ENCODE measurements at places on chromosomes 5 and 9.

DNA sequence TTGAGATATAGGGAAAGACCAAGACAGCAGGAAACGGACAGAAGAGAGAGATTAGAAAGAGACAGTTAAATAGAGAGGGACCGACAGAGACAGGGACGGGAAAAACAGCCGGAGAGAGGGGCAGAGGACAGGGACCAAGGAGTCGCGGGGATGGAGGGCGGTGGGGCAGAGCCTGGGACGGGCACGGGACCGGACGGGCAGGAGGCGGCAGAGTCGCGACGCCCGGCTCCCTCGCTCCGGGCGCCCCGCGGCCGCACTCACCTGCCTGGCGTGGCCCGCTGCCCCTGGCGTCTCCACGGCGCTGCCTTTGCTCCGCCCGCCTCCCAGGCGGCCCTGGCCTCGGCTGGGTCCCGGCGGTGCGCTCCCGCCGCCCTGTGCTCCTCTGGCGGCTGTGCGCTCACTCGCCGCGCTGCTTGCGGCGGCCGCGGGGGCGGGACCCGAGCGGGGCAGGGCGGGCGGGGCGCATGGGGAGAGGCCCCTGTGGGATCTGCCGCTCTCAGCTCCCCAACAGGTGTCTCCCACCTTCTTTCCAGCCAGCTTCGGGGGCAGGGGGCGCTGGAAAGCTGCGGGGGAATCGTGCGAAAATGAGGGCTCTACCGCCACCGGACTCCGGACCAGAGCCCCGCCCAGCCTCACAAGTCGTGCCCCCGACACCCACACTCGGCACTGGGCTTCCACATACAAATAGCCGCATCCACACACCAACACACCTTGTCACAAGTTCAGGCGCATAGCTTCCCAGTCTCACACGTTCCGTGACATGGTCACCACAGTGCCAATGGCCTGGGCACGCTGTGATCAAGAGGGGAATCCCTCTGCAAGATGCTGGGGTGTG lies at the start of gene ARID3C:
Gene ARID3C, minus strand, starts transcription at position 411 of the 835 bp plus-strand sequence. CDS start 1,052 bp downstream, outside the sequence.
- DNase-seq: no peak

DNA sequence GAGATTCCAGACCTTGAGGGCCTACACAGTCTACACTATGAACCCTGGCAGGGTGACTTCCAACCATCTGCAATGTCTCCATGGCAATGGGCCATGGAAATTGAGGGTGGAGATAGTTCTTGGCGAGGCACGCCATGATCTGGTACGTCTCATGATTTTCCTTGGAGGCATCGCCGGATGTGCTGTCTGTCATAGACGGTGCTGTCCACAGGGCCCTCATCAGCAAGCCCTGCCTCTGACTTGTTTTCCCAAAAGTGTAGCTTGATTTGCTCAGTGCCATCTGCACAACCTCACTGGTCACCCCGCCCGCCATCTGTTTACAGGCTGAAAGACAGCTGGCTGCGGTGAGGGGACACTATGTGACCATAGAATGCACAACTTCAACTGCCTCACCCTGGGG lies 73.5 kb downstream of the BOD1 start:
- no peak for DNase-seq

GRCh38 chr5:132641841-132642240 lies 16.1 kb upstream of the IL13 start:
- DNase-seq: no peak

DNA sequence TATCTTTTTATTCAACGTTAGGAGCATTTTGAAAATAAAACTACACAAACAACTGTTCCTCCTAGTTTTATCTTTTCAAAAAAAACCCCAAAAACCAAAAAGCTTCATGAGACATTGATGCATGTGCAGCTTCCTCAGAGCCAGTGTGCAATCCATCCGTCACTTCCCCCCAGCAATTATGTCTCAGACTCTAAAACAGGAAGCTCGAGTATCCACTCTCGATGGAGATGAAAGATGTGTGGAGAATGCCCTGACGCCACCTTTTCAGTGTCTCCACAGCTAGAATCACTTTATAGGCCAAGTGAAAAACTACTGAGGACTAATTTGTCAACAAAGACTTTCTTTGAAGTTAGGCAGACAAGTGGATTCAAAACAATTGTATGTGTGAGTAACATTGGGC lies 408.9 kb upstream of the SMARCA2 start:
- no peak for DNase-seq

GRCh38 chr5:117872798-117873368 lies 1115.5 kb downstream of the DTWD2 start:
- DNase-seq: peak; percentile 39

GRCh38 chr5:72622170-72622760 lies 115.1 kb upstream of the ZNF366 start:
- DNase-seq: no peak

DNA sequence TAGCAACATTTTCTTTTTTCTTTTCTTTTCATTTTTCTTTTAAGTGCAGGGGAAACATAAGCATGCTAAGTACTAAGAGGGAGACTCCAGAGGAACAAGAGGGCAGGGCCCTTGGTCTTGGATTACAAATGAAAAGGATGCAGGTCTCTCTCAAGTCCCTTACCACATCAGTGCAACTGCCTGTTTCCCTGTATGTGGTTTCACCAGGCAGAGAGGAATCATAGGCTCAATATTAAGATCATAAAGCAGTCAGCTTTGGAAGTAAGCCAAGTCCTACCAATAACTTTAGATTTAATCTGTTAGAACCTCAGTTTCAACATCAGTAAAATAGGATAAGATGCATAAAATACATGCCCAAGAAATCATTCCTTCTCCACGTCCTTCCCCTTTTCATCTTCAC lies 422.7 kb upstream of the PAPPA start:
- no peak for DNase-seq

GRCh38 chr9:24041160-24041690 lies 215.2 kb upstream of the ELAVL2 start:
- DNase-seq: no peak

DNA sequence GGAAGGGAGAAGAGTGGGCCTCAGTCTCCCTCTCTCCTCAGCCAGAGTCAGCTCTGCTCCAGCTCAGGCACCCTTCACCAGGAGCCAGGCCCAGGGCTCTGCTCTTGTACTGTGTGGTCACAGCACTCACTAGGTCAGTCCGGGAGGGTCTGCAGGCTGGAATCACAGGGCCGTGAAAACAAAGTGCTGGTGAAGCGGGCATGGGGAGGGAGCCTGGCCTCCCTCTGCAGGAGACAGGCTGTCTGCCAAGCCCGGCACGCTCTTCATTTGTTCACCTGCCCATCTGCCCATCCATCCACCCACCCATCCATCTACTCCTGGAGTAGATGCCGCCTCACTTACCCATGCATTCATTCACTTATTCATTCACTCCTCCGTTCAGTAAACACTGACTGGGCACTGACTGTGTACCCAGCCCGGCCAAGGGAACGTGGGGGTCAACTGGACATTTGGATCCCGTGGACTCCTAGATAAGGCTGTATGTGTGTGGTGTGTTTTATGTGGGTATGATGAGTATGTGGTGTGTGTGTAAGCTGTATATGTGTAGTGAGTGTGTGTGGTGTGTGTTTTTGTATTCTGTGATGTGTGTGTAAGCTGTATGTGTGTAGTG lies 3.6 kb downstream of the SPAAR start:
- DNase-seq: no peak

DNA sequence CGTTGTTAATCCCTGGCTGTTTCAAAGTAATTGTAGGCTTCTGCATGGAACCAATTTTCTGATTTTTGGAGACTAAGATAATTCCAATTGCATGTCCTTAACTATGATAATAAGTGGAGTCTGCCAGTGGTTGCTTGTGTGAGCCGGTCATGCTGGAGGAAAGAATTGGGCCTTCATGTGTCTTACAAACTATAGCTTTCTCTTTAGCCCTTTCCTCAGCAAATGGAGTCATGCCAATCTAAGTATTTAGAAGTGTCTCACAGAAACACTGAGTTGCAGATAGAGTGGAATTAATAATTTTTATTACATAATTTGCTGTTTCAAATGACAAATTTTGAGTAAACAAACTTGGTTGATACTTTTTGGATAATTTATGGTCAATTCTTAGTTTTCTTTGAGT lies 200.4 kb downstream of the FBXL7 start:
- no peak for DNase-seq

DNA sequence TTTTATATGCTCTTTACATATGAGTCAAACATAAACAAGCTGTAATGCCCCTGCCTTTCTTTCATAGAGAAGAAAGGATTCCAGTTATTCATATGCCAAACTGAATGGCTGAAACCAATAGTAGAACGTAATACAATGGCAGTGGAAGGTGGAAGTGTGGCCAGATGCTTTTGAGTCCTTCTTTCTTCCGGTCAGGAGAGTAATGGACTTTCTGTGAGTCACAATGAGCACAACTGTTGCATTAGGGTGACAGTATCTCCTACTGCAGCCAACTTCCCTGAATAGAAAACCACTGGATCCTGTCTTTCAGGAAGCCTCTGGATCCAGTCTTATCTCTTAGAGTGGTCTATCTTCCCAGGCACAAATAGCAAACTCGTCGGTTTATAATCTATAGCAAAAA lies 855.2 kb downstream of the MAT2B start:
- DNase-seq: no peak

DNA sequence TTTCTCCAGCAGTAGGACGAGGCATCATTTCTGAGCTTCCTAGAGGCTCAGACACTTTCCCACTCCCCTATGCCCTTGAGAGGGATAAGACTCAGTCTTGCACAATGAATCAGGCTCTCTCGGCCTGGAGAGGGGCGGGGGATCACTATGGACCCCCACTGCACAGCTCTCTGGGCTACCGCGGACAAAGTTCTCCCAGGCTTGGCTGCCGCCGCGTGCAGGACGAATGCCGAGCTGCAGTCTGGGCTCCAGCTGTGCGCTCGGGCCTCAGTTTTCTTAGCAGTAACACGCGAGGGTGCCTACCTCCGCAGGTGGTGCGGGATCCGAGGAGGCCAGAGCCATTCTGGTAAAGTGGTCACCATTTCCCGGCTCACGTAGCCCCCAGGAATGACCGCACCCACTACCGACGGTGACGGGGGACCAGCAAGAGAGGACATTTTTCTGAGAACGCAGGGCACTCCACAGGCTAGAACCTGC lies 3.4 kb upstream of the MYORG start:
- DNase-seq: no peak

DNA sequence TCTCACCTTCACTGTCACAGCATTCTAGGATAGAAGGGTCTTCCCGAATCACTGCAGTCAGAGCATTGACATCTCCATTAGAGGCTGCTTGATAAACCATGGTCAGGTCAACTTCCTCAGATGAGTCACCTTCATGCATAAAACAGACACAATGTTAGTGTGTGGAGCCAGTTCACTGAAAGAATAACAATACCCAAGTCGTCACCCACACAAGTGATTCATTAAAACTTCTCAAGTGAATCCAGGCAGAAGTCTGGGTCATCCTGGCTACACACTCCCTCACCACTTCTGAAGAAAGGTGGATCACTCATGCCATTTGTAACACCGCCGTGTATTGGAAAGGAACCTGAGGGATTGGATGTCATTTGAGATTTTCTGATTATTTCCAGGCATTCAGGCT lies 49.6 kb downstream of the ANKRD55 start:
- DNase-seq: peak; percentile 34

DNA sequence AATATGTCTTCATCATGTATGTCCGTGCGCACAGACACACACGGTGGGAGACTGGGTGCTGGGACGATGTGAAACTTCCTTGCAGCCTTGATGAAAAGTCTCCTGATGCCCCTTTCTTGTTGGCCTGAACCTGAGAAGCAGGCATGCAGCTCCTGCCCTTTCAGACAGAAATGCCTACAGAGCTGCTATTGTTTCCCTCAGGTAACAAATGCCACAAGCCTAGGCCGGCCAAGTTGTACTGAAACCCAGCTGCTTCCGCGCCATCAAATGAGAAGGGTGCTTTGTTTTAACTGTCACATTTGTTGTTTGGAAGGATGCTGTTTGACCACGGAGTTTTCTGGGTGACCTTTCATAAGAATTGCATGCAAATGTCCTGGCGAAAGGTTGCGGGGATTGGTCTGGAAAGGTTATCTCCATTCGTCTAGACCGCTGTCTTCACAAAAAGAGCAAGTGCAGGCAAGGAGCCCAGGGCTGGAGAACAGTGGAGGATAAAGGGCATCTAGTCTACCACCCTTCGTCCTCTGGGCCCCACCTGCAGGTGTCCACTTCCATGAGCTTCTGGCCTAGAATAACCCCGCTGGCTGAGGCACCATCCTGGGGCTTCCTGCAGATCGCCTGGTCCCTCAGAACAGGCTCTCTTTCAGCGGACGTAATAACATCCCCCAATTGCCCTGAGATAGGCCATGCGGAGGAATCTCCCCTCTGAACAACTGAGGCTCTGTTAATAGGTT lies 197.2 kb downstream of the SEMA6A start:
- no peak for DNase-seq

DNA sequence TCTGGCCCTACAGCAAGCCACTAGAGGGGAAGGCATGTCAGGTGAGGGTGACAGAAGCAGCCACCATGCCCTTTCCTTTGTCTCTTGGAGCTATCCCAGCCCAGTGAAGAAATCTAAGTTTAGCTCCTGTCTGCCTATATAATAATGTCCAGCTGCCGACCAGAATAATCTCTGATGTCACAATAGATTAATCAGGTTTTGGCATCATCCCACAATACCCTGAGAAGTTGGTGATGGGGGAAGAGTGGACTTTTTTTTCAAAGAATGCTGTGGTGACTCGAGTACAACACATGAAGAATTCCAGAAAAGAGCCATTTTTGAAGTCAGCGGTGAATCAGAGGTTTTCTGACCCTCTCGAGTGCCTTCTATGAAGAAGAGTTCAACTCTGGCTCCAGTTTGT lies 1.7 kb upstream of the TSLP start:
- DNase-seq: no peak

- DNase-seq: peak; percentile 87
Observed at GRCh38 chr5:121503111-121503840, 348.4 kb upstream of the FTMT start.

GRCh38 chr5:175814691-175815090 lies 56.7 kb upstream of the CPLX2 start:
- no peak for DNase-seq

GRCh38 chr5:180070756-180071530 lies 616 bp downstream of the RNF130 start:
- DNase-seq: peak; percentile 73

DNA sequence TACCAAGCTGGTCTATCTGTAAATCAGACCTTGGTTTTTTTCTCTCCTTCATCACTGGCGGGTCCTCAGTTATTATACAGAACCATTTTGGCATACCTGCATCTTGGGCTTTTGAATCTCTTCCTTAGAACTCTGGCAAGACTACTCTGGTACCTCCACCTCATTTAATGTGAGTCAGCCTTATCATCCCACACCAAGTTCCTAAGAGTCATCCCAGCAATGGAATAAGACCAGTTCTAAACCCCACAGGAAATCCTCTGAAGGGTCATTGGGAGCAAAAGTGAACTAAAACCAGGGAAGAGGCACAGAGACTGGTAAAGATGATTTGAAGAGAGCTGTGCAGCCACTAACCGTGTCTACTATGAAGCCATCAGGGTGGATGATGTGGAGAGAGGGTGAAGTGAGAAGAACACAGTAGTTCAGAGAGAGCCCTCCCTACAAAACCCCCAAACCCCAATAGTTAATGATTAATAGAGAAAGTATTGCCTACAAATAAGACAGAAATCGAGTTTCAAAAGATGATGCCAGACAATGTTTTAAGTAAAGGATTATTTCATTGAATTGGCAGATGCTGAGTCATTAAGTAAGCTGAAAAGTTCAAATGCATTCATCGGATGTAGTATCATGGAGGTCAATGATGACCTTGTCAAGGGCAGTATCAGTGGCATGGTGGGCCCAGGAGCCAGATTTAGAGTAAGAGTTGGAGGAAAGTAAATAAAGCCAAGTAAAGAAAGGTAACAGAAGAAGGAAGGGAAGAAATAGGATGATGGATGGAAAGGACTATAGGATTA lies 85.4 kb downstream of the PCSK1 start:
- no peak for DNase-seq
